ENCODE measurements at places on chromosomes 2 and 18.

- no peak for DNase-seq
These were observed 25.8 kb upstream of the SOS1 start for GRCh38 chr2:39146630-39147029.

GRCh38 chr2:55490554-55490953 is 29.0 kb upstream of the CFAP36 start:
- DNase-seq = no peak

GRCh38 chr2:153294199-153294786 is 184.3 kb downstream of the RPRM start:
- no peak for DNase-seq

DNA sequence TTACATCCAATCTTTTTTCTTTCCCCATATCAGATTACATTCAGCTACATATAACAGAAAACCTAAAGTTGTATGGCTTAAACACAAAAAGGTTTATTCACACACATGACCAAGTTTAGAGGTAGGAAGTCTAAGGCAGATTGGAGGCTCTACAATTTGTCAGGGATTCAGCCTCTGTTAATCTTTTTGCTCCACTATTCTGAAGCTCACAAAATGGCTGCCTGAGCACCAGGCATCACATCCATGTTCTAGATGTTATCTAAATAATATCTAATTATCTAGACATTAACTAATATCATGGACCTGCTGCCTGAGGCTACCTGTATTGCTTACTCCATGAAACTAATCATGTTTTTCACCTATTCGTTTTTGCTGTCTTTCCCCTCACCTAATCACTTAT is 23.7 kb upstream of the DSC2 start:
- no peak for DNase-seq

DNA sequence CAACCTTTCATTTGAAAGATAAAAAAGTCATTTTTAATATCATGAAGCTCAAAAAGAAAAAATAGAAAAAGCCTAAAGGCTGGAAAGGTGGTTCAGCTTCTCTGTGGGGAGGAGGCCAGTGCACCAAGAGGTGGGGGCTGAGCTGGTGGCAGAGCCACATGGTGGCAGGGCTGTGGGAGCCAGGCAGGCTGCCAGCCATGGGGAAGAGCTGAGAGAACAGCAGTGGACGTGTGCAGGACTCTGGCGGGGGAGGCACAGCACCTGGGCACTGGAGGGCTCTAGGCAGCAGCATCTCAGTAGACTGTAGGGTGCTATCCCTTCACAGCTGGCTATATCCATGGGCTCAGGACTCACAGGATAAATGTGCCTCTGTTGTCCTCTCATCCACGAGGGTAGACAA is 47.8 kb downstream of the STK25 start:
- no peak for DNase-seq

GRCh38 chr18:78772360-78773302 is 207.0 kb upstream of the SALL3 start:
- no peak for DNase-seq

DNA sequence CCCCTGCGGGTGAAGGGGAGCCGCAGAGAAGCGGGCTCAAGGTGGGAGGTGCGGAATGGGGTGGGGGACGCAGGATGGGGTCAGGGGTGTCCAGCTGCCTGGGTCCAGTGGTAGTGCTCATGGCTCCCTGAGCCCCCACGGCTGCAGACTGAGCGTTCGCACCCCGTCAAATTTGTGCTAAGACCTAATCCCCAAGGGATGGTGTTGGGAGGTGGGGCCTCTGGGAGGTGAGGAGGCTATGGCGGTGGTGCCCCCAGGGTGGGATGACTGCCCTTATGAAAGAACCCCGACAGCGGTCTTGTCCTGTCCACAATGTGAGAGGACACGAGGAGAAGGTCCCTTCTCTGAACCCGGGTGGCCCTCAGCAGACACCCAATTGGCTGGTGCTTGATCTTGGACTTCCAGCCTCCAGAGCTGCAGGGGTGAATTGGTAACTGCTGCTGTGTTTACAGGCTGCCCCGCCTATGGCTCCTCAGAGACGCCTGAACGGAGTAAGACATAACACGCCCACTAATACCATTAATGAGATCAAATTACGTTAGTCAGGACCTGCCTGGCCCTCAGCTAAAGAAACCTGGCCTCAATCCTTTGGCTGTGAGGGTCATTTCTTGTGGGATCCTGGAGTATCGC is 42.6 kb downstream of the PXDN start:
- no peak for DNase-seq

- no peak for DNase-seq
These were observed 7.8 kb upstream of the NPPC start for GRCh38 chr2:231933916-231934401.

DNA sequence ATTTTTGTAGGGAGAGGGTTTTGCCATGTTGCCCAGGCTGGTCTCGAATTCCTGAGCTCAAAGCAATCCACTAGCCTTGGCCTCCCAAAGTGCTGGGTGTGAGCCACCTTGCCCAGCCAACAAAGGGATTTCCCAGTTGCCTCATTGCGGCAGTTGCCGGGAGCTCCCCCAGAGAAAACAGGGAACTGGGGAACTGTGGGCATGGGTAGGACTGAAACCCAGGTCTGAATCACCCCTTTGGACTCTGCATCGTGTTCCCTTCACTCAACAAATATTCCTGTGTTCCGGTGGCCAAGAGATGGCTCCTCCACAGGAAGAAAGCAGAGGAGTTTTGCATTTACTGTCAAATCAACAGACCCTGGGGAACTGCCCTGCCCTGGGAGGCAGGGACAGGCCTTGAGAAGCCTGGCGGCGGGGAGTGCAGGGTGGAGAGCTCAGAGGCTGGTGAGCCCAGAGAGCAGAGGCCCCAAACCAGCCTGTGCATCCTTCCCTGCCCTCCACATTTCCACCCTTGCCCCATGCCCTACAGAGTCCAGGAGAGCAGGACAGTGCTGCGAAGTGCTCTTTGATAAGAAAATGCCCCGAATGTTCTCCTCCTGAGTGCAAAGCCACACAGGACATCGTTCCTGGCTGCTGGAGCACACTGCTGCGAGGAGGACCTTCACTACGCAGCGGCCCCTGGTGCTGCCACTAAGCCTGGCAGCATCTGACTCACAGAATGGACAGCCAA is 24.9 kb downstream of the MYO7B start:
- DNase-seq = no peak

DNA sequence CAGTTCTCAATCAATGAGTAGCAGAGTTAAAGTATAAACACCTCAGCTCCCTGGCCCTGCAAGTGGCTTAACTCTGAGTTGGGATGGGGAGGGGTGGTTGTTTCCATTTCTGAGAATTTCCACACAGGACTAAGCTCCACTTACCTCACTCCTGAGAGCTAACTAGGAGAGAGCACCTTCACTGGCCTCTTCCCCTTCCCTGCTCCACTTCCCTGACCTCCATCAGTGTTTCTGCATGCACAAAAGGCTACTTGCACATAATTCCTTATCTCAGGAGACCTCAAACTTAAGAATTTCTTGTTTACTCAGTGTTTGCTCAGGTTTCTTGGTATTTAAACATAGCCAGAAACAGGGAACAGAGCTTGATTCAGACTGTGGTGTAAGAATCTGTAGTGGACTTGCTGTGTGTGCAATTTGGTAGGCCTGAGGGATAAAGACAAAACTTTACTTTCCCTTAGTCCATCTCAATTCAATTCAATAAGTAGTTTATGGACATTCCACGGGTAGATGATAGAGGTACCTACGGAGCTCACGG is 97.2 kb downstream of the PID1 start:
- DNase-seq = no peak

- no peak for DNase-seq
These were observed at the start of gene CDKL4 for GRCh38 chr2:39243469-39244123. TSS of gene CDKL4 (minus strand) at chr2:39243970.

Data from stimulated activated CD8-positive, alpha-beta memory T cell treated with anti-CD3 and anti-CD28 coated beads, Interleukin-7, amount 100 ng/mL, for 48 hours (primary cell).